Posterior vena cava (tissue), 2 donors: ENCODE measurements at places on chromosomes 11 and 22. TPM values are rescaled to one million over a fixed set of nuclear protein-coding genes. Genes with fewer than 3 reads are reported as not detected.

GRCh38 chr11:123286761-123287160 is 91.7 kb upstream of the CLMP start:
- no peak for DNase-seq

DNA sequence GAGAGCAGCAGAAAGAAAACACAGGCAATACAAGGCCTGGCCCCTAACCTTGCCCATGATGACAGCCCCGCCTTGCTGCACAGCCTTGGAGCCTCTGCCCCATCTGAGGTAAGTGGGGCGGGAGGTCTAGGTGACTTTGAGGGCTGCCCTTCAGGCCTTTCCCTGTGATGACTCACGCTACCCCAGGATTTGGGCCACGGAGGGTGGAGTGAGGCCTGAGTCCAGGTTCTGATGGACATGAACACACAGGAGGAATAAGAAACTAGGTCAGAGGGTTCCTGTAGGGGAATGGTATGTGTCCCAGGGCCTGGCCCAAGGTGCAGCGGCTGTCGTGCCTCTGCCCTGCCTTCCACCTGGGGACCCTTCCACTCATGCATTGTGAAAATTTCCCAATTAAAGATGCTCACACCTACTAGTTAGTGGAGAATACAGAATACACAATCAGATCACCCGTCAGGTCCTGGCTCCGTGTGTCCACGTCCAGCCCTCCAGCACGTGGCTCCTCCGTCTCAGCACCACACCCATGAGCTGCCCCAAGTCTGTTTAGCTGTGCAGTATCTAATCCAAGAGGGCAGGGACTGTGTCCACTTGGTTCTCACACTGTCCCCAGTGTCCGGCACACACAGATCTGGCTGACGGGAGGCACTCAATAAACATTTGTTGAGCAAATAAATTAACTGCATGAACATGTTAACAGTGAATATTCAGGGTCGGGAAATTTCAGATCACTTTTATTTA is 111.0 kb downstream of the CHST1 start:
- DNase-seq: no peak

DNA sequence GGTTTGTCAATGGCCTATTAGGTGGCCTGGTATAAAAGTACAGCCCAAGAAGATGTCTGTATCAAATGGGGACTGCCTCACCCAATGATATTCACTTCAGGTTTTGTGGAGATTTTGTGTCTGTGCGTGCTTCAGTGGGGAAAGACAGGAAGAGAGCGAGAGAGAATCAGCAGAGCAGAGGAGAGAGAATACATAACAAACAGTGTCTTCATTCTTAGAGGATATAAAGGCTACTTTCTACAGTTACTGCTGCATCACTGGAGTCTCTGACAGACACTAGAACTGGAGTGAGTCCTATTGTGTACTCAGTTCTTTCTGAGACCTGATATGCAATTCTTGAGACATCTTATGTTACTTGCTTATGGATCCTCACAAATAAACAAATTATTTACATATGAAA is 115.0 kb downstream of the CASP12 start:
- DNase-seq: no peak

GRCh38 chr11:123674297-123674696 is 19.9 kb upstream of the SCN3B start:
- DNase-seq: no peak

DNA sequence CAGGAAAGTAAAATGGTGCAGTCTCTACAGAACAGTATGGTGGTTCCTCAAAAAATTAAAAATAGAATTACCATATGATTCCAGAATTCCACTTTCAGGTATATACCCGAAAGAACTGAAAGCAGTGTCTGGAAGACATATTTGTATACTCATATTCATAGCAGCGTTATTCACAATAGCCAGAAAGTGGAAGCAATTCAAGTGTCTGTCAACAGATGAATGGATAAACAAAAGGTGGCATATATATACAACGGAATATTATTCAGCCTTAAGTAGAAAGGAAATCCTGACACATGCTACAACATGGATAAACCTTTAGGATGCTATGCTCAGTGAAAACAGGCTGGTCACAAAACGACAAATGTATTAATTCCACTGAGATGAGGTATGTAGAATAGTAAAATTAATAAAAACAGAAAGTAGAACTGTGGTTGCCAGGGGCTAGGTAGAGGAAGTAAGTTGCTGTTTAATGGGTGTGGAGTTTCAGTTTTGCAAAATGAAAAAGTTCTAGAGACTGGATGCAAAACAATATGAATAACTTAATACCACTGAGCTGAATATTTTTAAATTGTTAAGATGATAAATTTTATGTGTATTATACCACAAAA is 14.5 kb downstream of the SAA1 start:
- DNase-seq: no peak

Gene CTSW
- total RNA-seq: 1.8 TPM
